ENCODE measurements at places on chromosomes 5 and 9.

DNA sequence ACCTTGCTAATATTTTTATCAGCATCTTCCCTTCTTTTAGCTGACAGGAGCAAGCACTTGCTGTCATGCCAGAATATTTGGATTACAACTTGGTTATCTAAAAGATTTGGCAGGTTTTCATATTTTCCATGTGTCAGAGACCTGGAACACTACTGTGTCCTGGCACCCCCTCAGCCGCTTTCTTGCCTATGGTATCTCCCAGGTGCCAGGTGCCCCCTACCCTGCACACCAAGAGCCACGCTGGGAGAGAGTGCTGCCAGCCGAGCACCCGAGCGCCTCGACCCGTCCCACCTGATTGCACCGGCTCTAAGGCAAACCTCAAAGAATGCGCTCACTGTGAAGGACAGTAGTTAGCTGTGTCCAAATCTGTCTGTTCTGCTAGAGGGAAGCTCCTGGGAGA, 84.8 kb downstream of the GTF3C4 start:
- no peak for DNase-seq

DNA sequence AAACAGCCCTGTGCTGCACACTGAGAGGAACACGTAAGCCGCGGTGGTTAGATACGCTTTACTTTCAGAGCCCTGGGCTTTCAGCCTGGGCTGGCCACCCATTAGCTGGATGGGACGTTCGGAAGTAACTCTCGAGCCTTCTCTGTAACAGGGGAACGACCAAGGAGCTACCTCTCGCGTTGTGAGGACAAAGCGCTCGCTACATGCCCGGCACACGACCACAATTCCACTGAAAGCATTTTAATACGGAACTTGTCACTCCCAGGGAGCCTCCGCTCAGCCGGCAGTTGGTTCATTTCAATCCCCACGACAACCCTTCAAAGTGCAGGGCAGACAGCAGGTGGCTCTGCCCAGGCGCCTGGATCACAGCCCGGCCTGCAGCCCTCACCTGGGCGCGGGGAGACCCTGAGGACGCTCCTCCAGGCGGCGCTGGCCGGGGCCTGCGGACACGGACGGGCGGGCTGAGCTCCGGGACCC, 368 bp downstream of the SURF1 start:
- DNase-seq, result no peak

DNA sequence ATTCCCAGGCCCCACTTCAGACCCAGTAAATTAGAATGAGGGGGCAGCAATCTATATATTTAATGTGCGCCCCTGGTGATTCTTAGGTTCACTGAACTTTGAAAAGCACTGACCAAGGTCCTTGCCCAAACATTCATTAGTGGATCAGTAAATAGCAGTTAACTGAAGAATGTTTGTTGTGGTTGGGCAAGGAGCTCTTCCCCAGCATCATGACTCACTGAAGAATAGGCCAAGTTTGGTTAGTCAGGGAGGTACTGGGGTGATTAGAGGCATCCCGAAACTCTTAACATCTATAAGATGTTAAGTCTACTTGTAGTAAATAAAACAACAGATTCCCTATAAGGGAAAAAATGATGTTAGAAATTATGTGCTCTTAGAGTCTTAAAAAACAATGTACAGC, 833 bp upstream of the MROH2B start:
- DNase-seq, result no peak

DNA sequence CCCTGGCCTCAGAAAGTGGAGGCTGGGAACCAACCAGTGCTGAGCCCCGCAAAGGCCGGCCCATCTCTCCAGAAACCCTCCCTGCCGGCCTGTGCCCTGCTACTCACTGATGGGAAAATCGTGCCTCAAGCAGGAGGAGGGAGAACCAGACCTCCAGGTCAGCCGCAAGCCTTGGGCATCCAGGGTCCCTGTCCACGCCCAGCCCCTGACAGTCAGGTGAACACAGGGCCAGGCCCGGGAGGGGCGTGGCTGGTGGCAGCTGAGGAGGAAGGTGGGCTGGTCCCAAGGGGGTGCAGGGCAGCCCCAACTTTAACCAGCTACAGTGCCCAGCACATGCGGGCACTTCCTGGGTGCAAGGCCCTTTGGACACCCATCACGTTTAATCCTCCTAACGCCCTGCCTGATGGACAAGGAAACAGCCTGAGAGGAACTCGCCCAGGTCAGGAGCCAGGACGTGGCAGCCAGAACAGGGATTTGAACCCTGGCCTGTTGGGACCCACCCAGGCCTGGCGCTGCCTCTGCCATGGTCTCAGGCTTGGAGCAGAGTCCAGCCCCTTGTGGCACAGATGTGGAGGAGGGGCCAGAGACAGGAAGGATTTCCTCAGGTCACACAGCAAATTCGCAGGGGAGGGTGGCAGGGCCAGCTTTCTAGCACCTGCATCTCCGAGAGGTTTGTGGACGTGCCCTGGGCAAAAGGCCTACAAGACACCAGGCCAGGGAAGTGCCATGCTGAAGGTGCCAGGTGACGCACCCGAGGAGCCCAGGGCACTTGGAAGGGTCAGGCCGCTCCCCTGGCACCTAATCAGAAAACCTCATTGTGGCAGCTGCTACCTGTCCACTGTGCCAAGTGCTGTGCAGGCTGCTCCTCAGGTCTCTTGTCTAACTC, 4.5 kb downstream of the RALGDS start:
- no peak for DNase-seq

DNA sequence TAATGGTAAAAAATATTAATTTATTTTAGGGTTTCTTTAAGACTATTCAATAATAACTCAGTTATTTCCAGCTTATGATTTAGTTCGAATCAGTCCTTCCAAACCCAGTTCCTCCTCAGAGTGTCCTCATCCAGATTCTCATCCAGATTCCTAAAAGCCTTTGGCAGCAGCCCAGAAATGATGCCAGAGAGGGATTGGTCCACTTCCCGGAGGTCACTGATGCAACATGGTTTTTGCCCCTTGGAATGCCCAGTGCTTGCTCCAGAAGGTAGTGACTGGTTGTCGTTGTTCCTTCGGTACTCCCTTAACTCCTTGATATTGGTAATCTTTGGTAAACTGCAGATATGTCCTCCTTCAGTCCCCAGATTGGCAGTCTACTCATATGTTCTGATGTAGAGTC, 493.1 kb upstream of the DMAC1 start:
- no peak for DNase-seq

DNA sequence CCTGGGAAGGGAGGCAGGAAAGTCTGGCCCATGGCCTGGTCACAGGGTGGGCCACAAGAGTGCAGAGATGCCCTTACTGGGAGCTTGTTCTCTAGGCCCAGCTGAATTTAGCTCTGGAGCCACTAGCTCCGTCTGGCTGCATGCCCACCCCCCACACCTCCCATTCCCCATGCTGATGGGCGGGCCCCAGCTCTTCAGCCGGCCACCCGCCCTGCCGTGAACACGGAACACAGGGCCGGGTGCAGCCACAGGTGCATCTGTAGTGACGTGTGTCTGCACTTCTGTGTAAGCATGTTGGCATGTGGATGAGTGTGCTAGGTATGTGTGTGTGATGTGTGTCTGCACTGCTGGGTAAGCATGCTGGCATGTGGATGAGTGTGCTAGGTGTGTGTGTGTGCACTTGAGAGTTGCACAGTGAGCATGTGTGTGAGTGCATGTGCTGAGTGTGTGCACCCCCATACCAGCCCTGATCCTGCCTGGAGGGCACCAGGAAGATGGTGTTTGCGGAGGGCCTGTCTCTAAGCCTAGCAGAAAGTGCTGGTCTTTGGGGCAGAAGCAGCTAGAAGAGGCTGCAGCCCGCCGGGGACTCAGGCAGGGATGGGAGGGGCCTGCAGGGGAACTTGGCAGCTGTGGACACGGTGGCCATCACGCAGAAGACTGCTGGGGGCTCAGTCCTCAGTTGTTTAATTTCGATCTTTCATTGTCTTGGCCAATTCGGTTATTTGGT, 136.4 kb downstream of the CACNA1B start:
- no peak for DNase-seq

- no peak for DNase-seq
Observed at GRCh38 chr5:124252191-124252638, 494.2 kb downstream of the ZNF608 start.

- no peak for DNase-seq
Observed at GRCh38 chr9:77679661-77680368, 31.7 kb upstream of the GNA14 start.

Data from stimulated activated CD4-positive, alpha-beta T cell treated with anti-CD3 and anti-CD28 coated beads, TNF-alpha, amount 100 ng/mL, for 24 hours (primary cell).